ENCODE measurements at places on chromosomes 3 and 15.

DNA sequence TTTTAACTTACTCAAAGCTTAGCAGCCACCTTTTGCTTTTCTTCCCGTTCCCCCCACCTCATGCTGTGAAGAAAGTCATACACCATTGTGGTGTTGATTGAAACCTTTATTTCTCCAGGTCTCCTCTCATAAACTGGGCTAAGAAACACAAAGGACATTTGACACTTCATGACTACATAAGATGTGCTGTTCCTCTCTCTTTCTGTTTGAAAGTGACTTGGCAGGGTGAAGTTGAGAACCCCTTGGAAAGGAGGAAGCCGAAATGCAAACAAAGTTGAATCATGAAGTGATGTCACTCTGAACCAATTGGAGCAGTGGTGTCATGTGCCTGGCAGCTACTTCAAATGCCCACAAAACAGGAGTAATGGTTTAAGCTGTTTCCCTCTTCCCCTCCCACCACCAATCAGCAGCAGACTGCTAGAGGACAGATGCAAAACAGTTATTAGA is 174.7 kb downstream of the IGF1R start:
- peak; percentile 92 for DNase-seq

DNA sequence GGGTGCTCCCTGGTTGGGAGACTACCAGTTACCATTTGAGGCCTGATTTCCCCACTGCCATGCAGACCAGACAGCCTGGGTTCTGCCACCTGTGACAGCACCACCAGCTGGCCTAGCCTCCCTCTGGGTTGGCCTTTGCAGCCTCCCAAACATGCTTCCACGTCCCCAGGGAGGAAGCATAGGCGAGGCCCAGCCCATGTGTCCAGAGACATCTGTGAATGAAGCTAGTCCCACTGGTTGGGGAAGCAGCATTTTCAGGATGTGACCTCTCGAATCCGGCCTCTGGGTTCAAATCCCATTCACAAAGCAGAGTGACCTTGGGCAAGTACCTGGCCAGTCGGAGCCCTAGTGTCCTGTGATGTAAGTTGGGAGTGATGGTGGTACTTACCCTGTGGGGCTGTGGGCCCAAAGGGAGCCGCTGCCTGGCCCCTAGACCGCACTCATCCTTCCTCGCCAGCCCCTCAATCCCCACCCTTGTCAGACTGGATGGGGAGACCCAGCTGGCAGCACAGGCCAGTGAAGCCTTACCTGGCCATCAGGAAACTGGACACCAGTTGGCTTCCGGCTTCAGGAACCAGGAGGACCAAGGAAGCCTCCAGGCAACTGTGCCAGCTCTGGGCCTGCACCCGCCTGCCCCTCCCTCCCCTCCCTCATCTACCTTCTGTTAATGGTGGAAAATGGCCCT is 6.0 kb downstream of the KLF15 start:
- DNase-seq, result no peak

DNA sequence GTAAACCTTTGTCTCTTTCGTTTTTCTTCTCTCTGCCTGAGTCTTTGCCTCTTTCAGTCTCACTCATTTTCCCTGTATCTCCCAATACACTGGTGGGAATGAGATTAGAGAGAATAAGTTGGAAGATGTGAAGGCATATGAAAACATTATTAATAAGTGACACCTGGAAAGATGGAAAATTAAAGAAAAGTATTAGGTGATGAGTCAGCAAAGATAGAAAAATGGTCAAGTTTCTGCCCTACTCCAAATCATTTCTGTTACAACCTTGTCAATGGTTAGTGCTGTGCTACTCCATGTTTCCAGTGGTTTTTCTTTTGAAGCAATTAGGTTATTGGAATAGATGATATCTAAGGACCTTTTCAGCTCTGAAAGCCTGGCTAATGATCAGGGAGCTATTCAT is 252.8 kb downstream of the LSAMP start:
- no peak for DNase-seq

DNA sequence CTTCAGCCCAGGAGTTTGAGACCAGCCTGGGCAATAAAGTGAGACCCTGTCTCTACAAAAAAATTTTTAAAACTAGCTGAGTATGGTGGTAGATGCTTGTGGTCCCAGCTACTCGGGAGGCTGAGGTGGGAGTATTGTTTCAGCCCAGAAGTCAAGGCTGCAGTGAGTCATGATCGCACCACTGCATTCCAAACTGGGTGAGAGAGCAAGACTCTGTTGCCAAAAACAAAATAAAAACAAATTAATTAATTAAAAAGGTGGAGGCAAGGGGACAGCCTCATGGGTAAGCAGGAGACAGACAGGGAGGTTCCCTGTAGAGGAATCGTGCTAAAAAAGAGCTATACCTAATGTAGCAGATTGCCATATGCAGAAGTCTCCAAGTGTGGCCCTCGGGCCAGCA is 12.6 kb downstream of the HAPLN3 start:
- peak; percentile 67 for DNase-seq

DNA sequence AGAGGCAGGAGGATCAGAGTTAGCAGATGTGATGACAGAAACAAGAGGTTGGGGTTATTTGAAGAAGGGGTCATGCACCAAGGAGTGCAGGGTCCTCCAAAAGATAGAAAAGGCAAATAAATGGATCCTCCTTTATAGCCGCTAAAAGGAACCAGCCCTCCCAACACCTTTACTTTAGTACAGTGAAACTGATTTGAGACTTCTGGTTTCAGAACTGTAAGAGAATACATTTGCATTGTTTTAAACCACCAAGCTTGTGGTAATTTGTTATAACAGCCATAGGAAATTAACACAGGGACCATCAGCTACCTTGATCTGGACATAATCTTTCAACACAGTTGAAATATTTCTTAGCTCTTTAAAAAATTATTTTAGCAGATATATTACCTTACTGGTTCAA is 166.6 kb downstream of the TIGIT start:
- DNase-seq, result no peak

DNA sequence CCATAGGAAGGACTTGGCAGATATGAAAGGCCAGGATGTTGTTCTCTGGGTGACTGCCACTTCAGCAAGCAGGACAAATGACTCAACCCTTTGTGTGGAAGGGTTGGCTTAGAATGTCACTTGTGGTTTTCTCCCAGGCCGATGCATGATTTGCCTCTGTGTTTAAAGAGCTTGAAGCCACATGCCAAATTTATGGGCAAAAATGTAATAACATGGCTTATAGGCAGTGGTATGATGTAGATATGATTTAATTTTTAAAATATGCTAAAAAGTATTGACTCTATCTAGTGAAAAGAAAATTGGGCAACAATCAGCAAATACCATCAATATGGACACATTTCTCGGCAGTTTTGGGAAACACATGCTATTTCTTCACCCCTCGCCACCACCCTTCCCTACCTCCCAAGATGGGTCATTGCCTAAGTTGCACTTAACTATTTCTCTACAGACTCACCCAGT is 114.6 kb downstream of the CYP19A1 start:
- peak; percentile 77 for DNase-seq

DNA sequence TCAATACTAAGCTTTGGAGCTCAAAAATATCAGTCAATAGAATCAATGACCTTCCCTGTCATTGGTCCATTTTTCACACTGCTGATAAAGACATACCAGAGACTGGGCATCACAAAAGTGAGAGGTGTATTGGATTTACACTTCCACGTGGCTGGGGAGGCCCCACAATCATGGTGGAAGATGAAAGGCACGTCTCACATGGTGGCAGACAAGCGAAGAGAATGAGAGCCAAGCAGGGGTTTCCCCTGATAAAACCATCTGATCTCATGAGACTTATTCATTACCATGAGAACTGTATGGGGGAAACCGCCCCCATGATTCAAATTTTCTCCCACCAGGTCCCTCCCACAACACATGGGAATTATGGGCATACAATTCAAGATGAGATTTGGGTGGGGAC is 81.9 kb downstream of the ANXA2 start:
- no peak for DNase-seq

GRCh38 chr3:102183186-102183585 is 251.6 kb upstream of the ZPLD1 start:
- no peak for DNase-seq

GRCh38 chr3:94137377-94137776 is 74.5 kb downstream of the NSUN3 start:
- DNase-seq, result peak; percentile 33

GRCh38 chr3:173913974-173914421 is 516.5 kb downstream of the NLGN1 start:
- peak; percentile 46 for DNase-seq

GRCh38 chr3:134337511-134338200 is 36.6 kb downstream of the AMOTL2 start:
- no peak for DNase-seq

DNA sequence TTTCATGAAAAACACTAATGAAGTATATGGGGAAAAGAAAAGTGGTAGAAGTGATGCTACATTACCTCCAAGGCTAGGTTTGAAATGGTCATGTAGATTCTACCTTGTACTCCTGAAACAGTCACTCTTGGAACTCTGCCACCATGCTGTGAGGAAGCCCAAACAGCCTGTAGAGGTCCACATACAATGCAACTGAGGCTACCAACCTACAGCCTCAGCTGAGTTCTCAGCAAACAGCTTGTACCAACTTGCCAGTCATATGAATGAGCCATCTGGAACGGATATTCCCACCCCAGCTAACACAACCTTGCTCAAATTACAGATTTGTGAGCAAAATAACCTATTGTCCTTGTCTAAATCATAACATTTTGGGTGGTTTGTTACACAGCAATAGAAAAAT is 193.5 kb downstream of the ULK4 start:
- no peak for DNase-seq

DNA sequence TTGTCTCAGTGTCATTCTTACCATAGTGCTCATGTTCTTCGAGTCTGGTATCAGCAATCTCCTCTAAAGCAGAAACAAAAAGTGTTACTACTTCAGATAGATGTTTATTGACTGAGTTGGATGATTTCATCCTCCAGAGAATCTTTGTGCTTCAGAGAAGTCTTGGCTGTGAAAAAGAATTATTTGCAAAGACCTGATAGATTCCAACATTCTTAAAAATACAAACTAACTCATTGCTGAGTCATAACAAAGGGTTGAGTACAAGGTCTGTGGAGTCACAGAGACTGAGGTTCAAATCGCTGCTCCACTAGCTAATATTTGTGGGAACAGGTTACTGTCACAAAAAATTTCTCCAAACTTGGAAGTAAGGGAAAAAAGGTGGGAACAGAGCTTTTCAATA is 9.0 kb upstream of the STRIT1 start:
- peak; percentile 69 for DNase-seq

GRCh38 chr15:72057548-72058091 is 60.3 kb downstream of the MYO9A start:
- no peak for DNase-seq

DNA sequence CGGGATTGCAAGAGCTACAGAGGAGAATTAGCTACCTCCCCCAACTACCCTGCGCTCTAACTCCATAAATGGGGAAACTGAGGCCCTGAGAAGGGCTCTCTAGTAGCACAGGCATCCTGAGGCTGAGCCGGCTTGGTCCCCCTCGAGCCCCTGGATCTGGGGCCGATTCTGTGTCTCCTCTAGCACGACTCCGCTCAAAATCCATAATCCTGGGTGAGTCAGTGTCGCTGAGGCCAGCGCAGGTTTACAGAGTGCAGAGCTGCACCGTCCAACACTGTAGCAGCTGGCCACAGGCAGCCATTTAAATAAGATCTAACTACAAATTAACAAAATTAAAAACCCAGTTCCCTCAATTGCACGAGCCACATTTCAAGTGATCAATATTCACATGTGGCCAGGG is 10.8 kb downstream of the GATA2 start:
- no peak for DNase-seq

- no peak for DNase-seq
Observed at GRCh38 chr3:72052841-72053409, 268.0 kb upstream of the PROK2 start.

DNA sequence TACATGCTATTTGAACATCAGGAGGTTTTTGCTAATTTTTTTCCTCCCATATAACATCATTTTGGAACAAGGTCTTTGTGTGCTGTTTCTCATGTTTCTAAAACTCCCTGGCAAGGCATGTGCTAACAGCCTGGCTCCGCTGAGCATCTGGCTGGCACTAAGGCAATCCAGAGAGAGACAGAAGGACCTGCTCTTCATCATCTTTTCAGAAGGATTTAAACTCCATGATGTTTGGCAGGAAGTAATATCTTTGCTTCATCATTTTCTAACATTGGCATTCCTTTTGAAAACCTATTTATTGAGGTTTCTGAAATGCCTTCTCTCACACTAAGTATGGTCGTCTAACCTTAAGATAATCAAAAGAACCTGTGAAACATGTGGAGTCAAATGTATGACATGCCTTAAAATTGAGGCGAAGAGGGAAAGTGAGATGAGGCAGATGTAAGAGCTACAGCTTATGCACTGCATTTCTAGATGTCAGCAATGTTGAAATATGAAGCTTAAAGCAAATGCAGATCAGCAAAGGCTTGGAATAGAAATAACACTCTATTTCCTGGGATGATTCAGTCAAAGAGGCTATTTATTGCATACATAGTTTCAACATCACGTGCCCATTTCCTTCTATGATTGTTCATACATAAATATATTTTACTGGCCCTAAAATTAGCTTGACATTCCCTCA is 592.0 kb downstream of the ZNF385D start:
- DNase-seq, result peak; percentile 5

- no peak for DNase-seq
Observed at GRCh38 chr3:88485001-88485400, 335.2 kb downstream of the C3orf38 start.

DNA sequence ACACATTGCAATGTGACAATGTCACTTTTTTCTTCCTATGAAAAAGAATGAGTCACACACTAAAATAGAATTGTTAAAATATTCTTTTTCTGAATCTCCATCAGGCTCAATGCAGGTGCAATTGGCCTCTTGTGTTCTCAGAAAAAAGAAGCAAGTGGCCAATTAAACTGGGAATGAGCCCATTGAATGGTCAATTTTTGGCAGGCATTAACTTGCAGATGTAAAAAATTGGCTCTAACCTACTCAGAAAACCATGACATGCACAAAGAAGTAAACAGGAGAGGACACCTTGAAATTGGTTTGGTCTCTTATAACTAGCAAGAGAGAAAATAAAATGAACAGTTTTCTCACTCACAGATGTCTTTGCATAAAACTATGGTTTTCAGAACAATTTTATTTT is 820.8 kb downstream of the TBL1XR1 start:
- no peak for DNase-seq

- DNase-seq, result no peak
Observed at GRCh38 chr3:66469220-66469640, 31.6 kb downstream of the LRIG1 start.

Measured in astrocyte of the spinal cord (primary cell).